Heart left ventricle (tissue), 16 donors: ENCODE measurements at places on chromosomes 3 and 15.
A peak's percentile ranks its signal among the peaks of the same experiment; 100 is the strongest.

DNA sequence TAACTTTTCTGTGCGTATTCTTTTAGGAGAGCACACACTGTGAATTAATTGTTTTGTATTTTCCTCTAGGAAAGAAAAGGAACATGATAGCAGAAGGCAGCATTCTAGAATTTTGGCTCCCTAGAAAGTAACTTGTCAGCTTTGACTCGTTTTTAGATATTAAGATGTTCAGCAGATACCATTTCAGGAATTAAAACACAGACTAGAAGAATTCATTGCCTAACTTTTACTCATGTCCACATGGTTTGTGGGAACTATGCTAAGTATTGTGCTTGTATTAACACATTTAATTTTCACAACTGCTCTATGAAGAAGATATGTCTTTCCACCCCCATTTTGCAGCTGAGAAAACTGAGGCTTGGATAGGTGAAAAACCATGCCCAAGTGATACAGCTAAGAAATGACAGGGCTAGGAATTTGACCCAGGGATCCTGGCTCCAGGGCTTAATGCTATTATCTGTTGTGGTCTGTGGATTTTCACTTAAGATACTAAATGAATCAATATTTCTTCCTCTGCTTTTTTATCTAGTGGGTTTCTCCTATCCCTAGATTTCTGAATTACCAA, 128.8 kb downstream of the MITF start:
- no peak for DNase-seq

DNA sequence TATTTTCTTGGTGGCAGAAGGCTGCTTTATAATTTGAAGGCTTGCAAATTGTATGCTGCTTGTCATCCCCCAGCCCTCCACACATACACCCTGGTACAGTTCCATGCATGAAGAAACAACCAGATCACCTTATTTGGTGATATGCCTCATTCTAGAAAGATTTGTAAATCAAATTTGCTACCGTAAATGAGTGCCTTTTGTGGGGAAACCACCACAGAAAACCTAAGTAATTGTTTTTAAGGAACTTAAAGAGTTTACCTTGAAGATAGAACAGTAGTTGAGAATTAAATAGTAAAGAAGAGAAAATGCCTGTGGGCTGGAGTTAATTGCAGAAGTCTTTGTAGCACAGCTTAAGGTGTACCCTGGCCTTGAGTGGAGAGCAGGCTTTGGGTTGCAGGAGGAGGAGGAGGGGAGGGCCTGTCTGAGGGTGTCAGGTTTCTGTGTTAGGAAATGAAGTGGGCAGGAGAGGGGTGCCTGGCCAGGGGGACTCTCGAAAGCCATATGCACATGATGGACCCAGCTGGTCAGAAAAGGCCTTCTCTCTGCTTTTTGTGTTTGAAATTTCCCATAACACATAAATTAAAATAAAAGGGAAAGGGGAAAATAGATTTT, 6.9 kb downstream of the NIPA2 start:
- no peak for DNase-seq

DNA sequence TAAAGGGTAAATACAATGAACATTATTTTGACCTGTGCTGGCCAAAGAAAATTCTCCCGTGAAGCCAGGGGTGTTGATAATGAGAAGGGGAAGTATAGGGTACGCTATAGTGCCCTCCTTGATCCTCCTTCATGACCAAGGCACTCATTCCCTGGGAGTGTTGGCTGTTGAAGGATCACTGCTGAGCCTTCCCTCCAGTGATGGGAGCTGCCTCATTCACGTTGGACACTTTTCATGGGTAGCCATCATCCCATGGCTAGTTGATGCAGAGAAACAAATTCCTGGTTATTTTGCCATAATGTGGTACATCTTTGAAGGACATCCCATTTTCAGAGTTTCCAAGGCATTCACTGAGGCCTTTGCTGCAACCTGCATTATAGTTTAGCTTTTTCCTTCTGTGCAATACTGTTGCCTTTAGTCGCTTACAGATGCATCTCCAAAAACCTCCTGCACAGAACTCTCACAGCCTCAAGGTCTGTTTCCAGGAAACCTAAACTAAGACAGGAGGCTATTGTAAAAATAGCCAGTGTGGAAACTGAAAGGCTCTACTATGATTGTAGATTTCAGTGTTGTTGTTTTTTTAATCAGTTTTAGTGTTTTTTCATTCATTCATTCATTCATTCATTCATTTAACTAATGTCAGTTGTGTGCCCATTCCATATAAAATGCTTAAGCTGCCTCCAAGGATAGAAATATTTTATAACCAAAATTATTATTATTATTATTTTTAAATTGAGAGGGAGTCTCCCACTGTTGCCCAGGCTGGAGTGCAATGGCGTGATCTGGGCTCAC, 40.8 kb downstream of the TGFBR2 start:
- DNase-seq = no peak

- DNase-seq = no peak
These were observed 1008.8 kb downstream of the ROBO2 start for GRCh38 chr3:78048698-78049097.

DNA sequence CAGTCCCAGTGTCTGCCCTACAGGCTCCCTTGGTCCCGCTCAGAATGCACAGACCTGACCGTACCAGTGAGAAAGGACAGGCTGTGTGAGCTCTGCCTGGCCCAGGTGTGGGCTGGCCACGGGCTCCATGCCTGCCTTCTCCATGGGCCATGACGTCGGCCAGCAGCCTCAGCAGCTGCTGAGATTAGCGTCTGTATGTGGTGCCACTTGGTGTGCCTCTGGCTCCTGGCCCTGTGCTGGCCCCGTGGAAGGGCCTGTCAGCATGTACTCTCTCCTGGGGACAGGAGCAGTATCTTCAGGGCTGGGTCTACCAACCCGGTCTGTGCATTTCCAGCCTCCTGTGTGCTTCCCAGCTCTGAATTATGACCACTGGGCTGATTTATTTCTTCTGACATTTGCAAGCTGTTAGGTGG, 25.7 kb downstream of the KLF13 start:
- peak; percentile 84 for DNase-seq

DNA sequence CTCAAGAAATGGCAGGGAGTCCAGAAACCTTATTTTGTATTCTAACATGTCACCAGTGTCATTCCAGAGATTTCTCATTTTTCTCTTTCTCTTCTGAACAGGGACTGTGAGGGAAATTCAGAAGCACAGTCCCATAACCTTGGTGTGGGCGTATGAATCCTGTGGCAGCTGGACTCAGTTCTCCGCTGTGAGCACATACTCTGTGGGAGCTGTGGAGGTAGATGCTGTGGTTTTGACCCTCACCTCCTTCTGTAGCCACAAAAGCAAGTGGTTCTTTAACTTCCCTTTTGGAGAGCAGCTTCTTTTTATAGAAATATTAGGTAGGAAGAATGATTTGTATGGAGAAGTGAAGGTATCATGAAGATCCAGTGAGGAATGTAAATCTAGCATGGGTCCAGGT, 13.4 kb downstream of the TMEM207 start:
- DNase-seq = no peak

DNA sequence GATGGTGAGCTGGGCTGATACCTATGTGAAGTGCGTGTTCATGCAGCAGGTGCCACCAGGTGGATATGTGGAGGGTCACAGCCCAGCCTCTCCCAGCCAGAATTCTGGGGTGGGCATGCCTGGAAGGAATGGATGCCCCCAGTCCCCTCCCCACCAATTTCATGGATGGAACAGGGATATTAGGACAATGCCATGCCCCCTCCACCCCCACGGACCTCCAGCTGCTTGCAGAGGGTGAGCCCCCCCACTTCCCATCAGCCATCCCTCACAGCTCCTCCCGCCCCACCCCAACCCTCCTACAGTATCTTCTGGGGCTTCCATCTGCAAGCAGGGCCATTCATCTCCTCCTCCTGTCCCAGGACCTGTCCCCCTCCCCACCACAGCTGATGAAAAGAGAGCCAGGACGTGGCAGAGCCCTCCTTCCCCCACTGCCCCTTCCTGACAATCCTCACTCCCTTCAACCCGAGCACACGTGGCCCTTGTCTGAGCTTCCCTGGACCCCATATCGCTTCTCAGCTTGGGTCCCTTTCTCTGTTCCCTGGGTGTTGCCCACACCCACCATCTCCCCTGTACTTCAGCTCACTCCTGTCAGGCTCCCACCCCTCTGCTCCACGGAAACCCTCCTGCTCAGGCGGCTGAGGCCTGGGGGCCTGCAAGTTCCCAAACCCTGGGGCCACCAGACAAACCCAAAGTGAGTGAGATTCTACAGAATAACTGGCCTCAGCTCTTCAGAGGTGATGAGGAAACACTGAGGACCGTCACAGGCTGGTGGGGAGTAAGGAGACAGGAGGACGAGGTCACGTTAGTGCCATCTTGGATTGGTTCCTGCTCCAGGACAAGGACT, 2.8 kb upstream of the SEMA3G start:
- no peak for DNase-seq

DNA sequence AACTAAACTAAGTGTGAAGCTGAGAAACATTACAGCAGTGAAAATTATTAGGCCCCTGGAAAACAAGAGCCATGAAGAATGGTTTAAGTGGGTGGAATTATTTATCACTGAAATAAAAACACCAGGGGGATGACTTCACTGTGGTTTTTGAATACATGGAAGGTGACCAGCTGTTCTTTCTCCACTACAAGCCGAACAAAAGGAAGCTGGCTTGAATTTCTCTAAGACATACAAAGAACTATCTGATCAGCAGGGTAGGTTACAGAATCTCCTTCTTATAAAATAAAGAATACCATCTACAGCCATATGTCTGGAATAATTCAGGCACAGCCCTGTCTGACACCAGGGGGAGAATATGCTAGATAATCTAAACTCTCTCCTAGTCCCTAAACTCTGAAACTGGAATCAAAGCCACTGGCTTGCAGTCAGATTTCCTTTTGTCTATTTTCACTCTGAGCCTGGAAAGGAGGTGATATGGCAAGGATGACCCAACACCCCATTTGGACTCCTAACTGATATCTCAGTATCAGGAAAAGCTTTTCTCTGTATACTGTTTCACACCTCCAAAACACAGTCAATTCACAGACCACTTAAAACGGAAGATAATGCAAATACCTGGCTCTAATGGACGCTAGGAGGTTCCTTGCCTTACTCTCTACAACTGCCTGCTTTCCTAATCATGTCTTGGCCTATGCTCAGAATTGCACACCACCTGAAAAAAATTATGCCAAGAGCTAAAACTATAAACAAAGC, 31.2 kb downstream of the SPATA12 start:
- DNase-seq = no peak

DNA sequence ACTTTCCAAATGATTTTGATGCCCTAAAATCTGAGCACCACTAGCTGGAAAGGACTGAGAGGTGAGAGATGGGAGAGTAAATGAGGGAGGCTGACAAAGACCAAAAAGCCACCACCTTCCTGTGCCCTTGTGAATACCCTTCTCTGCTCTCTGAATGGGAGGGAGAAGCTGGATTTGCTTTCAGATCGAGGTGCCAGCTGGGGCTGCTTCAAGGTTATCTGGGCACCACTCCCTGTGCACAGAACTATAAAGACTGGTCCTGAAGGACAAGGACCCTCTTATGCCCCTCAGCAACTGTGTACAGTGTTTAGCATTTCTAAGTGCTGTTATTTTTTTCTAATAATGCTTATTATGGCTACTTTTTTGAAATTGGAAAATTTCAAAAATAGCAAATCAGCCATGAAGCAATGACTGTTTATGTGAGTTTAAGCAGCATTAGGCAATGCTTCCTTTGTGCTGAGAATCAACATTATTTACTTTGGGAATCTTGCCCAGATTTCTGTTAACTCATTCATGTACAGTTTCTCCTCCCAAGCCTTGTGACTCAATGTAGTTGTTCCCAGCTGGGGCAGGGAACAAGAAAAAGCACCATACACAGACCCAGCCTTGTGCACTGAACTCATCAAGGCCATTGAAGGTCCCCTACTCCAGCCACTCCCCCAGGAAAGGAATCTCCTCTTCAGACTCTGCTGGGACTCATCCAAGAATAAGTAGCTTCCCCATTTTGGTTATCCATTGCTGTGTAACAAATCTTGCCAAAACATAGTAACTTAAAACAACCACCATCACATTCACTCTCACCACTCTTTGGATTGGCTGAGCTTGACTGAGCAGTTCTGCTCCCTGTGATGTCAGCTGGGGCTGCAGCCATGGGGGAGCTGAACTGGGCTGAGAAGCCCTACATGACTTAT, 37.3 kb upstream of the CDV3 start:
- DNase-seq = no peak

DNA sequence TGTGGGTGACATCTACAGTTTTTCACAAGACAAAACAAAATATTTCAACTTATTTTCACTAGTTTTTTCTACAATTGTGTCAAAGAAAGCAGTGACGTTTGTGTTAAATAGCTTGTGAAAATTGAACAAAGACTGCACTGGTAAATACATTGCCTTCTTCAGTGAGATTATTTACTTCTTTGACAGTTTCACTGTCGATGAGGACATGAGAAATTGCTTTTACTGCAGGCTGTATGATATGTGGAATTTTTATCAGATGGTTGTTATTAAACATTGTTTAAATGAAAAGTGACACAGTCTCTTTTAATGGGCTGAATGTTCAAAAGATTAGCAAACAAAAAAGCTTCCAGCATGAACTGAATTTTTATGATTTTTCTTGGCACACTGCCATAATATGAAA, 773.9 kb upstream of the CADM2 start:
- no peak for DNase-seq
